ENCODE measurements at places on chromosomes 7 and 10. TPM values are rescaled to one million over a fixed set of nuclear protein-coding genes. Genes with fewer than 3 reads are reported as not detected.

The OR13A1 gene
- under 0.01 TPM for total RNA-seq

DNA sequence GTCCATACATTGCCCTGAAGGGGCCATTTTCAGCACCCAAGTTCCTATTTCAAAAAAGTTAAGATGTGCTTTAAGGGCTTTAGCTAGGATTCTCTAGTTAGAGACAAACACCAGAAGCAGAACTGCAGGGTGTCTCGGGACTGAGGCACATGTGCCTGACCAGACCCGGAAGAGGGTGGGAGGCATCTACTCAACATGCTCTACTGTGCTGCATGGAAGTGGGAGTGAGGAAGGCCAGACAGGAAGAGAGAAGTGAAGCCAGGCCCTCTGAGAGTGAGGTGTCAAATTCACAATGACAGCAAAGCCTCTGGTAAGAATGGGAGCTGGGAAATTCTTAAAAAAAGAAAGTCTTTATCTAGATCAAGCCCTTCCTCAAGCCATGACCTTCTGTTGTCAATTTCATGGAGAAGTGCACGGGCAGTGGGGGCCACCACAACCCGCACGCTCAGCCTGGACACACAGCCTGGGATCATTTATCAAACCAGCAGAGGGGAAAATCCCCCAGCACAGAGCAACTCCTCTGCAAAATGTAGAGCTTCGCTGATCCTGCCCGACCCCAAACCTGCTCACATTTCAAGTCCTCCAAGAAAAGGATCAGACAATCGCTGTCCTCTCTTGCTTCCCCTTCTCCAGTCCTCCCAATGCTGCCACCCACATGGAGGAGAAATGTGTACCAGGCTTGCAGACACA lies 38.7 kb downstream of the PLXNA4 start:
- no peak for DNase-seq

GRCh38 chr7:99383791-99384370 lies 9.4 kb downstream of the ARPC1B start:
- DNase-seq = no peak

The EPDR1 gene
- total RNA-seq = 20.0 TPM

DNA sequence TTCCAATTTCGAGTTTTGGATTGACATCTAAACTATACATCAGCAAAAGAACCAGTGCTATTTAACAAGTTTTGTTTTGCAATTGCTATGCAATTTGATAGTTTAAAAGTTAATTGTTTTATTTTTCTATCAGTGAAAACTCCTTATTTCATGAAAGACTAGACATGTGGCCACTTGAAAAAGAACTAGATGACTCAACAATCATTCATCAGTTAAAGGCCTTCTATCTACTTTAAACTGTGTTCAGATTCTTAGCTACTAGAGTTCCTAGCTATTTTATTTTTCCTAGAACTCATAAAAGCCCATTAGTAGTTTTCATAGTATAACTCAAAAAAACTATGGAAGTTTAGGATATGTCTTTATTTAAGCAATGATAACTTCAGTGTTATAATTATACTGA lies 104.6 kb upstream of the LSM8 start:
- no peak for DNase-seq

- DNase-seq = no peak
Observed at GRCh38 chr10:10294881-10295529, 722.7 kb upstream of the CELF2 start.

DNA sequence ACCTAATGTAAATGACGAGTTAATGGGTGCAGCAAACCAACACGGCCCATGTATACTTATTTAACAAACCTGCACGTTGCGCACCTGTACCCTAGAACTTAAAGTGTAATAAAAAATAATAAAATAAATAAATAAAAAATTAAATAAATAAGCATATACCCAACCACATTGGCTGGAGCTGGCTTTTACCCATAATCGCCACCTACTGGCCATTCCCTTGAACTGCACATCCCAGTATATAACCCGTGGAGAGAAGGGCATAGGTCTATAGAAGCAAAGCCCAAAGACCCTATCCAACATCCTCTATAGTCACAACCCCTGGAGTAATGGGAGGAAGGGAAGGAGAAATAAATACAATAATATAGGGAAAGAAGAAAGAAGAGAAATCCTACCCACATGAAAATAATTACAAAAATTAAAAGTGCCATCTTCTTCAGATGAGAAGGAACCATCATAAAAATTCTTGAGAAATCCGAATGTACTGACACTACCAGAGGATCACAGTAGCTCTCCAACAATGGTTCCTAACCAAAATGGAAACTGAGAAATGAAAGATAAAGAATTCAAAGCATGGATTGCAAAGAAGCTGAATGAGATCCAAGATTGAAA lies 65.6 kb downstream of the TWIST1 start:
- no peak for DNase-seq

DNA sequence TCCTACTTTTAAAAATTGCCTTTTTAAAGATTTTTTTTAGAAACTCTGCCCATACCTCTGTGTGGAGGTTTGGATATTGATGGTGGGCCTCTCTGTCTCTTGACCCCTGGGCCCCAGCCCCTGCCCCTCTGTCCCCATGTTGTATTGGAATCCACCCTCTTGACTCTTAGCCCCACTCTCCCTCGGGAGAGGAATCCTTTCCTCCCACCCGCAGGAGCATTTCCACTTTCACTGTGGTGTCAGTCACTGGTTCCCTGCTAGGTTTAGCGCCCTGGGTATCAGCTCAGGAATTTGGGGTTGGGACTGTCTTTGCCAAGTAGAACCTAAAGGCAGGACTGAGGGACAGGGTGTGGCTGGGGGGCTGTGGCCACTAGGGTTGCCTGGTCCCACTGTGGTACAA lies 10.1 kb downstream of the PFKFB3 start:
- DNase-seq = no peak

DNA sequence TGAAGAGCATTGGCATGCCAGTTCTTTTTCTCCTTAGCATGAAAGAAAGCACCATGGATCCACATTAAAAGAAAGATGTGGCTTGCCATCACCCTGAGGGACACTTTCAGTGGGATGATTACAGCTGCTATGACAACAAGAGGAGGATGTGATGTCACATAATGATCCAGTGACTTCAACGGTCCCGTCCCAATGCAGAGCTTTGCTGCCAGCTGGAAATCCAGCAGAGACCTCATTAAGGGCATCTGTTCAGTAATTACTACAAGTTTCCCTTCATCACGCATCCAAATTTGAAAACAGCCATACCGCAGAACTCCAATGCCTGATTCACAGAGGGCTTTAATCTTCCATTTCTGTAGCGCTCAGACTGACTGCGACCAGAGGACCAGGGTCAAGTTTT lies 206.6 kb downstream of the LSM5 start:
- no peak for DNase-seq

GRCh38 chr10:98416606-98417388 lies 1.8 kb upstream of the PYROXD2 start:
- no peak for DNase-seq

The CPVL gene
- total RNA-seq = 54.6 TPM

The MYO1G gene
- 0.41 TPM for total RNA-seq

The REEP3 gene
- 17.9 TPM for total RNA-seq

GRCh38 chr10:121157998-121158397 lies 306.8 kb downstream of the WDR11 start:
- DNase-seq = no peak

All from frontal cortex (tissue), 4 donors.